ENCODE measurements at places on chromosomes 1 and 21. TPM values are rescaled to one million over a fixed set of nuclear protein-coding genes. Genes with fewer than 3 reads are reported as not detected.

KIF21B gene
- 1.2 TPM for polyA plus RNA-seq

RGS13 gene
- 0.37 TPM for polyA plus RNA-seq

EIF3I gene
- 219 TPM for polyA plus RNA-seq

ANKRD35 gene
- 8.0 TPM for polyA plus RNA-seq

S100A3 gene
- polyA plus RNA-seq, result 7.2 TPM
